Suppressor macrophage treated with lipopolysaccharide for 4 hours (primary cell): ENCODE measurements at places on chromosomes 5 and 9.

- DNase-seq = no peak
Measured at GRCh38 chr5:10588779-10589447, 25.0 kb downstream of the ANKRD33B start.

DNA sequence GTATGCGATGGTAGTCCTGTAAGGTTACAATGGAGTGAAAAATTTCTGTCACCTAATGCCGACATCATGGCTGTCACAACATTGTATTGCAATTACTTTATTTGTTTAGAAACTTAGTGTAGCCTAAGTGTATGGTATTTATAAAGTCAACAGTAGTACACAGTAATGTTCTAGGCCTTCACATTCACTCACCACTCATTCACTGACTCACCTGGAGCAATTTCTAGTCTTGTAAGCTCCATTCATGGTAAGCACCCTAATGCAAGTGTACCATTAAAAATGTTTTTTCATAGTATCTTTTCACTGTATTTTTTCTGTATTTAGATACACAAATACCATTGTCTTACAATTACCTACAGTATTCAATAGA, 58.5 kb downstream of the ATP10B start:
- no peak for DNase-seq

- no peak for DNase-seq
Measured at GRCh38 chr5:121693864-121694263, 157.8 kb upstream of the FTMT start.

DNA sequence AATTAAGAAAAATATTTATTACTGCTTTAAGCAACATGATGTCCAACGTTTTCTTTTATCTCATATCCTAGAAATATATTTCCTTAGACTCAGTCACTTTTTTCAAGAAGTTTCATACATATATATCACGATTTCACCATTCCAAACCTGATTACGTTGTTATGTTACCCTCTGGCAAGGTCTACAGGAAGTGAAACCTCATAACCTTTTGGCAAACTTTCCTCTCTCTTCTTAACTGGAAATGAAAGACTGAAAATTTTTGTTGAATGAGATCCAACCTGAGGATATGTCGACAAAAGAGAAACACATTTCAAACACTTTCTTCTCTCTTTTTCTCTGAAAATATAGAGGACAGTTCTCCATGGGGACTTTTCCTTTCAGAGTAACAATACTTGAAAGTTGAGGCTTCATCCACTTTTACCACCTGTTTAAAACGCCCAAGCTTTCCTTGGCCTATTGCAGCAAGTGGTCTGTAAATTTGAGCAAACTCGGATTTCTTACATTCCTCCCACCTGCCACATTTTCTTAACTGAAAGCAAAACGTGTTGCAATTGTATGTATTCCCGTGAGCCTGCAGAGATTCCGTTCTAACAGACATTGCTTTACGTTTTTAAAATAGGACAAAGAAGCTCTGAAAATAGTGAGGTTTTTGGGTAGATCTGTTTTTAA, 298.1 kb downstream of the CETN3 start:
- DNase-seq = peak; percentile 66

DNA sequence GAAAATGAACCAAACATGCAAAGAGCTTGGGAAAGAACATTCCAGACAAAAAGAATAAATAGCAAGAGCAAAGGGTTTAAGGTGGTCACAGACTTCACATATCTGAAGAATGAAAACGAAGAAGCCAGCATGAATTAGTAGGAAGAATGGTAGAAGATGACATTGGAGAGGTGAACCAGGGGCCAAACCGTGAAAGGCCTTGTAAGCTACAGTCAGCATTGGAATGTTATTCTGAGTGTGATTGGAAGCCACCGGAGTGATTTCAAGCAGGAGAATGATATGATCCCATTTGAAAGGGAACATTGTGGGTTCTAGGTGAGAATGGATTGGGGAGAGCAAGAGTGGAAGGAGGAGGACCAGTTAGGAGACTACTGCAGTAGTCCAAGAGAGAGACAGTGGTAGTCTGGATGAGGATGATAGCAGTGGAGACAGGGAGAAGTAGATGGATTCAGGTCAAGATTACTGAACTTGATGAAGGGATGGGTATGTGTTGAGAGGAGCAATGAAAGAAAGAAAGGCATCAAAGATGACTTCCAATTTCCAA, 6.9 kb upstream of the PFDN1 start:
- DNase-seq = no peak

- no peak for DNase-seq
Measured at GRCh38 chr5:62718324-62718723, 139.7 kb downstream of the LRRC70 start.
